ENCODE measurements at places on chromosomes 5 and 9.

DNA sequence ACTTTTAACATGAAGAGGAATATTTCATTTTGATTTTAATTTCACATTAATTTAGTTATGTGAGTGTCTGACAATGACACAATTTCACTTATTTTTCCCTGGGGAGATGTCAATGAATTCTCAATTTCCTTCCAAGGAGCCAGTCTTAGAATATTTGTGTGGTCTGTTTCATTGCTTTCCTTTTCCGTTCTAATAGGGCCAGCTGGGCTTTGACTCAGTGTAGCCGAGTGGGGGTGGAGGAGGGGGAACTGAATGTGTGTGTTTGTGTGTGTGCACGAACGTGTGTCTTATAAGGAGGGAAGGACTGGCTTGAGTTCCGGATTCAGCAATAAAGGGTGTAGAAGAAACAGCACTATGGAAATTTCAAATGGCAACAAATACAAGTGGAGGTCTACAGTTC lies 100.0 kb downstream of the BASP1 start:
- no peak for DNase-seq

GRCh38 chr5:3180636-3181035 lies 415.0 kb upstream of the IRX1 start:
- no peak for DNase-seq

DNA sequence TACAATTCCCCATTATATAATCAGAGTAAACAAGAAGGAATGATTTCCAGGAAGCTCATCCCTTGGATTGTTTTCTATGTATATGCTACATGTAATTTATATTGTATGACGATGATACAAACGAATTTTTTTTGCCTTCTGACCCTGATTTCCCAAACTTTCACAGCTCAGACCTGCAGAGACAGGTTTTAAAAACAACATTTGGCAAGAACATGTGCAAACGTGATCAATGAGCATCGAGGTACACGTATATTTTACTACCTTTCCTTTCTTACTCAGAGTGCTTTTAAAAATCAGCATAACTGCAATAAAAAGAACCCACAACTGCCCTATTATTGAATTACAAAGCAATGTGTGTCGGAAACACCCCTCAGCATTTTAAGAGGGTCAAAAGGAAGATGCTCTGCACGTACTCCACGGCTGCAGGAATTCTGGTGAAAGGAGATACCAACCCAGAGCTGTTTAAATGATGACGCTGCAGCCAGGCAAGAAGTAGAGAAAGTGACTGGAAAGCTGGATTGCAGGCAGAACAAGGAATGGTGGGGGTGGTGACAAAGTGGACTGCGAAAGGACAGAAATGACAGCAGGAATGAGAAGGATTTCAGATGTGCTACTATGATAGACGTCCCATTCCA lies 533.5 kb downstream of the RAB3C start:
- DNase-seq = no peak

DNA sequence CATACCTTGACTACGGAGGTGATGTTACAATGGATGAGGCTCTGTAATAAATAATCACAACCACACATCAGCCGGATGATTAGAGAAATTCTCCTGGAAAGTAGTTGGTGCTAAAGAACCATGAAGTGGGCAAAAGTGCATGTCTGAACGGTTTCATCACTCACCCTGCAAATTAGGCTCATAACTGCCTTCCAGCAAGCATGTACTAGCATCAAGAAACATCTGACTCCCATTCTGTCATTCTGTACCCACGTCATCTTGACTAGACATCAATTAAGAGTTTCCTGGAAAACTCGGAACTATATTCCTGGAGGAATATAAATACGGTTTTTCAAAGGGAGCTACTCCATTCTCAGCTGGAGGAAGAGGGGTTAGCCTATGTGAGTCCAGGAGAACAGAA lies 52.2 kb downstream of the HSD17B3 start:
- DNase-seq = peak; percentile 3

DNA sequence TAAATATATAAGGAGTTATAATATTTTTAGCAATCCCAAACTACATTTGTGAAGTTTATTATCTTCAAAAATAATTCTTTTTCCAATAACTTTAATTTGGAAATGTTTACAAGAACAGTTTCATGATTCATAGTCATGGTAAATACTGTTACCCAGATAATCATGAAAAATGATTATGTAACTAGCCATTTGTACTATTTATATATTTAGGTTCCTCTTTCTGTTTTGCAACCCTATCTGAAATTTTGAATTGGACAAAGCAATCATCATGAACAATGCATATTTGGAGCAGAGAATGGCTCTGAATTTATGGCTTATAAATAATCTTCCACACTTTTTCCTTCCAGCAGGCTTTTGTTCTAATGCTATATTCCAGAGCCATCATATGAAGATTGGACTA lies 499.7 kb downstream of the SLCO4C1 start:
- DNase-seq = no peak

GRCh38 chr5:91177639-91178038 lies 205.5 kb downstream of the ARRDC3 start:
- DNase-seq = peak; percentile 23

DNA sequence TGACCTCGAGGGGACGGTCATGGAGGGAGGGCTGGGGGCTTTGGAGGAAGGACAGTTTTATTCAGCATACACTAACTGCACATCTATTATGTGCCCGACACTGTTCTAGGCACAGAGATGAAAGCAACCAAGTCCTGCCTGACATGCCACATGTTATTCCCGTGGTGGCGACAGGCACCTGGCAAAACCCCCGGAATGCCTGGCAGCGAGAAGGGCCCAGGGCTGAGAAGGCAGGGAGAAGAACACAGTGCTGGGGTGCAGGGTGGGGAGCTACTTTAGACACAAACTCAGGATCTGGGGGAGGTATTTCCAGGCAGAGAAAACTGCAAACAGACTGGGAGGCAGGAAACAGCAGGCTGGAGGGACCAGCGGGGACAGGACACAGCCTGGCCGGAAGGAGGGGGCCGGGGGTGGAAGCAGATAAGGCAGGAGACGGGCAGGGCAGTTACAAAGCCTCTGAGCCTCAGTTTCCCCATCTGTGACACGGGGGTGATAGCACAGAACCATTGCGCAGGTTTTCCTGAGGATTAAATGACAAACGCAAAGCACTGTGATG lies 77.7 kb downstream of the STK10 start:
- DNase-seq = no peak

GRCh38 chr5:151056379-151057325 lies 24.2 kb downstream of the TNIP1 start:
- DNase-seq = no peak

DNA sequence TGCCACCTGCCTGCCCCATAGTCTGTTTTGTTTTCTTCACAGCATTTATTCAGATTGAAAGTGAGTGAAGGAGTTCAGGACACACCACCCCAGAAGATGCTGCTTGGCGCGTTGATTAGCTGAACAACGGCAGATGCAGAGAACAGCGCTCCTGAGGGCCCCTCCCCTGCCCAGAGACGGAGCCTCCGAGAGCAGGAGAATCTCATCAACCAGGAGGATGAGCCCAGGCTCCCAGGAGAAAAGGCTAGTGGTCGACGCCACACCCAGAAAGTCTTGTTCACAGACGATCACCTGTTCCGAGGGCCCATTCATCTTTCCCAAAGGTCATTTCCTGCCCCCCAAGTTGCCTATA lies 180.4 kb upstream of the PPP1R26 start:
- no peak for DNase-seq

DNA sequence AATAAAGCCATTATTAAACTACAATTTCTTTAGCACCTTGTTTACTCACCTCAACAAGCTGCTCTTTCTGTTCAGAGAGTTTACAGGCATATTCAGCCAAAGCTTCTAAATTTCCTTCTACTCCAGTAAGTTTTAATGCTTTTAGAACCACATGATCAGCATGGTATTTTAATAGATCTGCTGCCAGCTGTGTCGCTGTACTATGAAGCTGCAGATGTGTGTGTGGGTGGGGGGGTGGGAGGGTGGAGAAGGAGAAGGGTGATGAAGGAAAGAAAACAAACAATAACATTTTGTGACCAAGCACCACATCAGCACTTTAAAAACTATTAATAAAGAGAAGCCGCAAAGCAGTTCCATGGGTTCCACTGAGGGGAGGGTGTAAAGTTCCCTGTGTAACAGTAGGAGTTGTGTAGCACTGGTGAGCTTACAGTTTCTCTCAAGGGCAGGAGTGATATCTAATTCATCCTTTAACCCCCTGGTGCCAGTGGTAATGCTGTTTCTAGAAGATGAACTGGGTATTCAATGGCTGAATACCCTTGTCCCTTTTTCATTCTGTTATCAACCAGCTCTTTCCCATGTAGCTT lies 38.5 kb downstream of the ABITRAM start:
- peak; percentile 54 for DNase-seq

- DNase-seq = no peak
Measured at GRCh38 chr9:110121170-110121569, 86.8 kb downstream of the C9orf152 start.

GRCh38 chr9:128454991-128455390 lies 815 bp upstream of the ODF2 start:
- no peak for DNase-seq

DNA sequence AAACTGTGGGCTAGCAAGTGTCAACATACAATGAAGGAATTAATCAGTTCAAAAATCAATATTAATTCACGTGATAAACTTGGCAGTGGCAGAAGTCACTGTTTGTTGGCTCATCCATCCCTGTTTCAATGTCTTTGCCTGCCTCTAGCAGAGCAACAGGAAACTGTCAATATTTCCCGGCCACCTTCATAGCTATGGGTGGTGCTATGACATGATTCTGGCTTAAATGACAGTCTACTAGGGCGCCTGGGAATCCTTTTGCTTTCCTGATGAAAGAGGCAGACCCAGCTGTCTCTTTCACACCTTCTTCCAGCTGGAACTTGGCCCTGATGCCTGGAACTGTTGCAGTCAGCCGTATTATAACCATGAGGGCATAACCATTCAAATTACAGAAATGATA lies 72.1 kb upstream of the DNAH5 start:
- DNase-seq = no peak

- no peak for DNase-seq
Measured at GRCh38 chr5:23614422-23614821, 107.0 kb downstream of the PRDM9 start.

- no peak for DNase-seq
Measured at GRCh38 chr5:55177078-55177477, 4.1 kb upstream of the CDC20B start.

DNA sequence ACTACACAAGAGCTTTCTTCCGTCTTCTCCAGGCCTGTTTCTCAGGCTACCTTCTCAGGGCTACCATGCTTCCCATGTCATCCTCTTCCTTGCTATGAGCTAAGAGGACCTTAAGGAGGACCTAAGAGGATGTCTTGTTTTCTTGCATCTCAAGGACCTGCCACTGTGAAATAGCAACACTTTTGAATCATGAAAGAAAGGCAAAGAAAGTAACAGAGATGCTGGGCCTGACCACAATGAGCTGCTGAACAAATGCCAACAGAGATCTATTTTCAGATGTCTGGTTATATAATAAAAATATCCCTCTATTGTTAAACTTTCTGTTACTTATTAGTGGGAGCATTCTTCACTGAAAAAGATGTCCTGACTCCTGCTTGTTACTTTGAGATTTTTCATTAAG lies 36.7 kb upstream of the ANXA1 start:
- DNase-seq = peak; percentile 54

DNA sequence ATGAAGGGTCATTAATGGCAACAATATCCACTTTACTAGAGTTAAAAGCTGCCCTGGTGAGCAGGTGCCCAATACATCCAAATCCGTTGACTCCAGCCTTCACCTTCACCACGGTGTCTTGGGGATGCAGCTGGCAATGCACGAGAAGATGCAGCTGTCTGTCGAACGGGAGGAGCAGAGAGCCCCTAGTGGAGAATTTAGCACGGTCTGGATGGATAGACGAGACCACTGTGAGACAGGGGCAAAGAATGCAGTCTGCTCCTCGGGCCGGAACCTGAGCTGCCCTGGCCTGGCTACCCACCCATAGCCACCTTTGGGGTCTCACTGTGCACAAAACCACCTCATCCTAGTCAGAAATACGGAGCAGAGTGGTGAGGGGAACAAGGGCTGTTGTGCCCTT lies 35.1 kb downstream of the ADRA1B start:
- DNase-seq = no peak

- DNase-seq = no peak
Measured at GRCh38 chr5:61589946-61590345, 257.9 kb downstream of the ZSWIM6 start.

DNA sequence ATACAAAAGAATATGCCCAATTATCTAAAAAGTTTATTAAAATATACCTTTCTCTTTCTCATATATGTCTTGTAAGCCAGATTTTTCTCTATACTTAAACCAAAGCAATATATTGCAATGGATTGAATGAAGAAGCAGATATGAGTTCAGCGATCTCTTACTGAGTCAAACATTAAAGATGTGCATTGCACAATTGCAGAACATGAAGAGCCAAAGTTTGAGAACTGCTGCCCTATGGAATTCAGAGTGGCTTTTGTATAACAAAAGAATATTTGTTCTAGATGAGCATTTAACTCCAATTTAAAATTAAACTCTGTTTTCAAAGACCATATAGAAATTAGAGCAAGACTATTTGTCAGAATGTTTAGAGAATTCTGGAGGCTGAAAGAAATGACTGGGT lies 519.0 kb upstream of the DAB2 start:
- DNase-seq = peak; percentile 30

DNA sequence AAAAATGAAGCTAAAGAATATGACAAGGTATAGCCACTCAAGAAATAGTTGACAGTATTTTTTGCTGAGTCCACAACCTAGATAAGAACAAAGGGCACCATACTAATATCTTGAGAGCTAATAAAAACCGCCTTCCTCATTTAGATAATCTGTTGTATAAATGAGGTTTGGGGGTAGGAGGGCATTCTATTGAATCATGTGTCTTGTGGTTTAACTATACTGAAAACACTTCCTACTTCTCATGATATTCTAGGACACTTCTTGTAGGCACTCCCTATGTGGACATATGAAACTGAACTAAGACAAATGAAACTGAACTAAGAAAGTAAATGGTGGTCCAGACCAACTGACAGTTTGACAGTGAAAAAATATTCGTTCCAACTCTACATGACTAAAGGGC lies 1268.5 kb upstream of the C9orf72 start:
- no peak for DNase-seq

- peak; percentile 40 for DNase-seq
Measured at GRCh38 chr5:40405230-40405629, 274.5 kb upstream of the PTGER4 start.

GRCh38 chr5:33685873-33686755 lies 205.7 kb downstream of the ADAMTS12 start:
- no peak for DNase-seq

DNA sequence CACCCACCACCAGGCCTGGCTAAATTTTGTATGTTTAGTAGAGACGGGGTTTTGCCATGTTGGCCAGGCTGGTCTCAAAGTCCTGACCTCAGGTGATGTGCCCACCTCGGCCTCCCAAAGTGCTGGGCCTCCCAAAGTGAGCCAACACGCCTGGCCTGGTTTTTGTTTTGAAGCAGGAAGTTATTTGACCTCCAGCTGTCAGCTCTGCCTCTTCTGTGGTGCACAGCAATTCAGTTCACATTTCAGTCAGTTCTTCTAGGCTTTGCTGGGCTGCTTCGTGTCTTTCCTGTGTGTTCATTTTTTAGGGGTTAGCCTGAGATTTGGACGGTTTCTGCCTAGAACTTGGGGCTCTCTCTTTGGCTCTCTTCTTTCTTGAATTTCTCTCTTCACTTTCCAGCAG lies 8.9 kb downstream of the LCN1 start:
- DNase-seq = no peak

All from AG10803 (cell line).